NCI-H2081 (cell line): ENCODE measurements at places on chromosomes 2 and 18.
A peak's percentile ranks its signal among the peaks of the same experiment; 100 is the strongest.

- DNase-seq = no peak
Observed at GRCh38 chr2:234459401-234460009, 37.4 kb downstream of the ARL4C start.

- no peak for DNase-seq
Observed at GRCh38 chr2:127577503-127577902, 42.0 kb downstream of the MYO7B start.

DNA sequence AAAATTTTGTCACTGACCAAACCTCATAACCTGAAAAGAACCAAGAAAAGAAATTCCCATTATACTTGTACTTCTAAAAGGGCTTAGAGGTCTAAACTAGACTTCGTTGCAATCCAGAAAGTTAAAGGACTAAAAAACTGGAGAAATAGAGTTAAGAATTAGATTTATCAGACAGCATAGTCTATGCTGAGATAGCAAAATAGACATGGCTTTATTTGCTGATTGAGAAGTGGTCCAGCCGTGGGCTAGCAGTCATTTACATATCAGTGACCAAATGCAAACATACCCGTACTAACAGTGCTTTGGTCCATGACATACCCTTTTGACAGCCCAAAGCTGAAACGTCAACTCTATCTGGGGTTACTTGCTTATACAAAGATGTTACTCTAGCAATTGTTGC is 223.5 kb downstream of the AGPS start:
- DNase-seq = no peak

DNA sequence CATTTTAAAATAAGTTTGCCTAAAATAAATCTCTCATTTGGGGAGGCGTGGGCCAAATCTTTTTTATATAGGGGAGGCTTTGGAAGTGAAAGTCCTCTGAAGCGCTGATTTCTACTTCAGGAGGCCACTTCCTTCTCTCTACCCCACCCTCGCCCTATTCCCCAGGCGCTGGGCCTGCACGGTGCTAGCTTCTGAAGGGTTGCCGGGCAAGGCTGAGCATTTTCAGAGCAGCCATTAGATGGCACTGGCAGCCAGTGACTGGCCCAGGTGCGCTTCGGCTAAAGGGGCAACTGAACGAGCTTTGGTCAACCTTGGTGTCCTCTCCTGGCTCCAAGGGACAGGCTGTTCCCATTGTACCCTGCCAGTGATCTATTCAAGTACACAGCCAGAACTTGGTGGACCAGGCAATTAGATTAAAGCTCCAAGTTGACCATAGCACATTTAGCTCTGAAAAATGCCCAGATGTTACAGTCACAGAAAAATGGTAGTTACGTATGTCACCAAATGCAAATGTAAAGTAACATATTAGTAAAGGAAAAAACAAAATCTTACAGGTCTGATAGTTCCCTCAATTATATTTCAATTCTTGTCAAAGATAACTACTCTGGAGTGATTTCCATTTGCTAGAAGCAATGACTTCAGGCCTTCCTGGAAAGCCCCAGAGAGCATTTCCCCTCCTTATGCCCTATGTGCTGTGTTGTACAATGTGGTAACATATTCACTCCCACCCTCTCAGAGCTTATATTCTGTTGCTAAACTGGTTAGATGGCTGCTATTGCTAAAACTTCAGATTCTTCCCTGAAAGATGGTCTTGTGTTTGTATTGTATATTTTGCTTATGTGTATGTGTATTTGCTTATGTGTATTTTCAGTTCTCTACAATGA is 2.1 kb downstream of the POMC start:
- DNase-seq = peak; percentile 72

DNA sequence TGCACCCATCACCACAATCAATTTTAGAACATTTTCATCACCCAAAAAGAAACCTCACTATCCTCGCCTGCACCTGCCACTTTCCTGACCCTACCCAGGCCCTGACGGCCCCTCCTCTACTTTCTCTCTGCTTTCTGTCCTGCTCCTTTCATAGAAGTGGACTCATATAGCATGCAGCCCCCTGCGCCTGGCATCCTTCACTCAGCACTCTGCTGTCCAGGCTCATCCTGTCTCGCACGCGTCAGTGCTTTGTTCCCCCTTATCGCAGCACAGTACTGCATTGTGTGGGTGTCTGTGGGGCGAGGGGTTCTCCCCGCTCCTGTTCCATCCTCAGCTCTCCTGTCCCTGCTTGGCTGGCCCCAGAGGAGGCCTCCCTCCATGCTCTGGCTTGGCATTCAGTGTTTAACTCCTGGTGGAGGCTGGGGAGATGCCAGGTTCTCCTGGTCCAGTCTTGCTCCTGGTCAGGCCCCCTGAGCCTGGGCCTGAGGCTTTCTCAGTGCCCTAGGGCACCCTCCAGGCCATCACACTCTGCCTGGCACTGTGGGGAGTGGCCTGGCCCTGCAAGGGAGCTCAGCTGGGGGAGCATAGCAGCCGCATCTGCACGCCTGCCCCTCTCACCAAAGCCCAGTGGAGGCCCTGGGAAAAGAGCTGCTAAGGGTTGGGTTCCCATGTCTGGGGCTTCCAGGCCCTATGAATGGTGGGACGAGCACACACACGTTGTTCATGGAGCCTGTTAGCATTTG is 6.6 kb upstream of the TUBB6 start:
- no peak for DNase-seq

DNA sequence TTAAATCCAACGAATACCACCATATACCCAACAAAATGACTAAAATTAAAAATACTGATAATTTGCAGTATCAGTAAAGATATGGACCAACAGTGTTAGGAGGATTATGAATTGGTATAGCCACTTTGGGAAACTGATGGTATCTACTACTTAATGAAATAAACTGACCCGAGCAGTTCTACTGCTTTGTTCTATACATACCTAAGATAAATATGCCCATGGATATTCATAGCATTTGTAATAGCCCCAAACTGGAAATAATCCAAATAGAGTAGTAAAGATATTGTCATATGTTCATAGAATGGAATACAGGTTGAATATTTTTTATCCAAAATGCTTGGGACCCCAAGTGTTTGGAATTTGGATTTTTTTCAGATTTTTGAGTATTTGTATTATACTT is 20.7 kb downstream of the PPP1CB start:
- DNase-seq = no peak

DNA sequence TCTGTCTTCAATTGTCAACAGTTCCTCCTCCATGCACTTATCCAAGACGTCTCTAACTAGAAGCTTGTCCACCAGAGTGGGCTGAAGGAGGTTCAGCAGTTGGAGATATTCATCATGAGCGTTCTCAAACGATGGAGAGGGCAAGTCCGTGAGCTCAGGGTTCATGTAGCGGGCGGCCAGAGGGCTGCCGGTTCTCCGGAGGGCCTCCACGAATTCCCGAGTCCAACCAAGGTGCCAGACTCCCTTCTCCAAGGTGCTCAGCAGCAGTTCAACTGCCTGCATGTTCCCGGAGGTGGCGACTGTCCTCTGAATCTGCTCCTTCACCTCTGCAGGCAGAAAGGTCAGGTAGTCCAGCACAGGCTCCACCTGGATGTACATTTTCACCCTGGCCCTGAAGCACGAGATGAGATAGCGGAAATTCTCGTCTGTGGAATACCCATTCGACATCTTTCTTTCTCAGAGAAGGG is 590 bp downstream of the IFIH1 start:
- no peak for DNase-seq

DNA sequence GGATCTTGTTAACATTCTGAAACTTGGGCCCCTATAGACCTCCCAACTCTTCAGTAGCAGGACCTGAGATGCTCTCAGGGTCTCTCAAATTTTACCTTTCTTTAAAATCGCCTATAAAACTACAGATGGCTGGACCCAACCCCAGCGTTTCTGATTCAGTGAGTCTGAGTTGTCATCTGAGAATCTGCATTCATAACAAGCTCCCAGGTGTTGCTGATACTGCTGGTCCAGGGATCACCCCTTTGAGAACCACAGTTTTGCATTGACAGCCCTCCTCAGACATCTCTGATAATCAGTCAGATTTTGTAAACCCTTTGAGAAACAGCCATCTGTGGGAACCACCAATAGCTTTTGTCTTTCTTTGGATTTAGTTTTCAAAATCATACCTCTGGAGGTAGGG is 315.8 kb downstream of the CYRIA start:
- DNase-seq = no peak

GRCh38 chr2:169509955-169510354 is 453 bp downstream of the KLHL41 start:
- DNase-seq = no peak

- DNase-seq = no peak
Observed at GRCh38 chr18:8847066-8847755, 141.9 kb downstream of the MTCL1 start.

- DNase-seq = no peak
Observed at GRCh38 chr2:200040831-200041230, 85.4 kb downstream of the MAIP1 start.

GRCh38 chr2:15606481-15607441 is 15.1 kb downstream of the DDX1 start:
- DNase-seq = no peak

DNA sequence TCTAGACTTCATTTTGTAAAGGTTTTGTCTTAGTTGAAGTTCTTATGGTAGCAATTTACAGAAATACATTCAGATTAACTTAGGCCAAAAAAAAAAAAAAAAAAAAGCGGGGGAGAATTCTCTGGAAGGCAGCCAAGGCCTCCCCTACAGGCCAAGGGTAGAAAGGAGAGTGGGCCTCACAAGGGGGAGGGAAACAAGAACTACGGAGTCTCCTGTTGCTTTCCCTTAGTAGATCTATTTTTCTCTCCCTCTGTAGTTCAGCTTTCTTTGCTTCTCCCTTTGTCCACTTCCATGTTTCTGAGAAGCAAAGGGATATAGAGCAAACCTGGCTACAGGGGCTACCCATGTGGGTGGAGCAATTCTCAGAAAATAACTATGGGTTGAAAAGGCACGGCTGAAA is 2.4 kb upstream of the STK11IP start:
- no peak for DNase-seq

GRCh38 chr18:8471372-8471771 is 137.9 kb upstream of the RAB12 start:
- DNase-seq = no peak

- DNase-seq = no peak
Observed at GRCh38 chr2:78940998-78941397, 84.5 kb upstream of the REG3G start.

GRCh38 chr18:49494660-49495059 is 7.6 kb upstream of the C18orf32 start:
- DNase-seq = no peak

DNA sequence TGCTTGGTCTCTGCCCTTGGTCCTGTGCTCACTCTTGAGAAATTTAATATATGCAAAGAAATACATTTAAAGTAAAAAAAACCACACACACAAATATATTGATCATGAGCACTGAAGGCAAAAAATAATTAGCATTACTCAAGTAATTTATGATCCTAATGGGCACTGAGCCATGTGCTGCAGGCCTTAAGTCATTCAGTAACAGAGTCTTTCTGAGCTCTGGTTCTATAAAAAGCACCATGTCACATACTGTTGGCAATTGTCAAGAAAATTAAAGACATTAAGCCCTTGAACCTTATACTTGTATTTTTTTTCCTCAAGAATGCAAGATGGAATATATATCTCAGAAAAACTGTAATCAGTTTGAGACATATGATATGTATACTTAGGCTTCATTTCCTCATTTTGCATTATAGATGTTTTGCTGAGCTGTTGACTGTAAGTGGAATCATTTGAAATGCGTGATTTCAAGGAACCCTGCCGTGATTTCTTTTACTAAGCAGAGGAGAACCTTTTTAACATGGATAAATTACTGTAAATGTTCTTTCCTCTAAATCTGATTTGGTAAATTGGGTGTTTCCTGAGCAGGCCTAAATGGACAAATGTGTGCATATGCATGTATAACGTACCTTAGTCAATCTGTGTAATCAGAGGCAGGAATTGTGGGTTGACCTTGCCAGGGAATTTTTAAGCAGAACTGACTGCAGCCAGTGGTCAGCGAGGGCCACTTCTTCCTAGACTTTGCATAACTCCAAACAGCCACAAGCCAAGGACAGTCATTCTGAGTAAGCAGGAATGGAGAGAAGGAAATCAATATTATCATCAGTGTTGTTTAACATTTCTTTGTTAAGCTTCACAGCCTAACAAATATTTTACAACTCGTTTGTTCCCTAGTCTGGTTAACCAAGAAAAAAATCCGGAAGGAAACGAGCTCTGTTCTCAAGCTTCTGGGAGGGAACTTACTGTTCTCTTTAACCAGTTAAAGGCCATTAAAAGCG is 191.5 kb upstream of the ATP5MC3 start:
- DNase-seq = peak; percentile 22

GRCh38 chr2:39246382-39246980 is 2.7 kb upstream of the CDKL4 start:
- no peak for DNase-seq

GRCh38 chr2:139077099-139077737 is 297.0 kb upstream of the NXPH2 start:
- DNase-seq = no peak

GRCh38 chr2:129877795-129878775 is 101.4 kb upstream of the RAB6C start:
- peak; percentile 34 for DNase-seq

GRCh38 chr2:209458008-209458979 is 34.4 kb downstream of the MAP2 start:
- DNase-seq = peak; percentile 55

DNA sequence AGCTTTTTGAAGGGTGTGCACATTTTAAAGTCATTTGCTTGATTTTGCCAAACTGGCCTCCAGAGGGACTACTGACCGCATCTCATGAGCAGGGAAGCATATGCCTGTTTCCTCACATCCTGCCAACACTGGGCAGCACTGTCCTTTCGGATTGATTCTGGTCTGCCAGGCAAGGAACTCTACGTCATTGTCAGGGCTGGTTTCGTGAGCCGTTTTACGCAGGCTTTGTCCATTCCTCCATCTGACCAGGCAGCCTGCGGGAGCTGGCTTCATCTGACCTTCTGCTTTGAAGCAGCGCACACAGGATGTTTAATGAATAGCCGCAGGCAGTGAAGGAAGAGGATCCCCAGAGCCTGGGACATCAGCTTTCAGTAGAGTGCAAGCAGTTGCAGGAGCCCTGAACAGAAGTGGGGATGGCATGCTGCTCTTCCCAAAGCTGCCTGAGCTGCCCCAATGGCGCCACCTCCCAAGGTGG is 46.3 kb upstream of the SEMA4C start:
- no peak for DNase-seq

GRCh38 chr2:228016402-228016801 is 145.0 kb downstream of the DAW1 start:
- DNase-seq = no peak

DNA sequence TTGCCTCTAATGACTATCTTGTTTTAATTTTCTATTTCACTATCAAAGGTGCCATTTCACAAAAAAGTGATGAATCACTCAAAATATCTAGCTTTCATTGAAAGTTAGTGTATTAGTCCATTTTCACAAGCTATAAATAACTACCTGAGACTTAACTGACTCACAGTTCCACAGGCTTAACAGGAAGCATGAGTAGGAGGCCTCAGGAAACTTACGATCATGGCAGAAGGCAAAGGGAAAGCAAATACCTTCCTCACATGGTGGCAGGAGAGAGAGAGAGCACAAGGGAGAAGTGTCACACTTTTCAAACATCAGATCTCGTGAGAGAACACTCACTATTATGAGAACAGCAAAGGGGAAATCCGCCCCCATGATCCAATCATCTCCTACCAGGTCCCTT is 1220.4 kb upstream of the ZEB2 start:
- DNase-seq = no peak
